KG1 (cell line): ENCODE measurements at places on chromosomes 2 and 18.
A peak's percentile ranks its signal among the peaks of the same experiment; 100 is the strongest.

- DNase-seq, result no peak
These were observed 843.4 kb downstream of the TMEM182 start for GRCh38 chr2:103605071-103605780.

DNA sequence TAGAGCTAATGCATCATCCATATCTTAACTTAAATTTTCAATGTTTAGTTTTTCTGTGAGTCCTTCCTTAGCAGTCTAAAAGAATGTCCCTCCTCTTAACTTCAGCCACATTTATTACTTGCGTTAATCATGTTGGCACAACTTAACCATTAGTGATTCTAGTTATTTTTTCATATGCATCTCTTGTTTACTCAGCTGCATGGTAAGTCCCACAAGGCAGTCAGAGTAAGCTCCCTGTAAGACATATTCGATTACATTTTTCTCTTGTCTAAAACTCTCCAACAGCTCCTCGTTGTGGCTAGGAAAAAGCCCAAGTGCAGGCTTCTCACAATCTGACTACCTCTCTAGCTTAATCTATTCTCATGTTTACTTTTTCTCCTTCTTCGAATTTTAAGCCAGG is 2045.3 kb upstream of the PIK3C3 start:
- no peak for DNase-seq

DNA sequence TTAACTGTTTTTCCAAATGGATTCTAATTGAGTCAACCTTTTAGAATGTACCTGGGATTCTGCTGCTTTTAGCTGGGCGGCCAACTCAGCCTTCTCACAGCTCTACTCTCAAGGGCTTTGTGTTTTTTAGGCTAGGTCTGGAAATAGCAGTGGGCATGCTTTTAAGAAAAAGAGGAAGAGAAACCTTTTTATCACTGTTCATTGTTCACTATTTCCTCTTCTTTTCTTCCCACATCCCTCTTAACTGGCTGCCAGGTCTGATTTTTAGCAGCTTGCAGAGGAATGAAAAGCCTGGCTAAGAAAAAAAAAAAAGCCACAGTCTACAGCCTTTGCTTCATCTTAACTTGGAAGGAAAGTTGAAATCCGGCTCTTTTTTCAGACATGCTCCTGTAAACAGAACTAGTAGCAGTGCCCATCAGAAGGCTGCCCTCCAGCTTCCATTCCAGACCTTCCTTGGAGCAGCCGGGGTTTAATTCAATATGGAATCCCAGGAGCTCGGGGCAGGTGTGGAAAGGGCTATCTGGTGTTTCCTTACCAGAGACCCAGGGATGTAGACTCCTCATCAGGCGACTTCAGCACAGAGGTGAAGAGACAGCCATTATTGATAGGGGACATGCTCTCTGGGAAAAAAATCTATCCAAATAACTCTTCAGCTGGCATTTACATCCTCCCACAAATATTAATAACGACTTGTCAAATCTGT is 230.7 kb downstream of the MYO3B start:
- no peak for DNase-seq

DNA sequence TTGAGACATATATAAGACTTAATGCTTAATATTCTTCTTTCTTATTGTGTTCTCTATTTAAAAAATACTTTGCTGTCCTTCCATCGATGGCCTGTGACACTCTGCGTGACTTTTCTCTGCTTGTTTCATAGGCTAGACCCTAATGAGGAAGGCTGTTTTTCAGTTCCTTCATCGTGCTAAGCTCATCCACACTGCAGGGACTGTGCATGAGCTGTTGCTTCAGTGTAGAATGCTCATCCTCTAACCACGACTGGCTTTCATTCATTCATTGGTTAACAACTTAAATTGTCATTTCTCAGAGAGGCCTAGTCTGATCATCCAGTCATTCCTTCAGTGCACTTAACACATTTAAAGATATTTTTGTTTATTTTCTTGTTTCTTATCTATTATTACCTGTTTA is 134.4 kb downstream of the CCDC85A start:
- DNase-seq, result no peak

DNA sequence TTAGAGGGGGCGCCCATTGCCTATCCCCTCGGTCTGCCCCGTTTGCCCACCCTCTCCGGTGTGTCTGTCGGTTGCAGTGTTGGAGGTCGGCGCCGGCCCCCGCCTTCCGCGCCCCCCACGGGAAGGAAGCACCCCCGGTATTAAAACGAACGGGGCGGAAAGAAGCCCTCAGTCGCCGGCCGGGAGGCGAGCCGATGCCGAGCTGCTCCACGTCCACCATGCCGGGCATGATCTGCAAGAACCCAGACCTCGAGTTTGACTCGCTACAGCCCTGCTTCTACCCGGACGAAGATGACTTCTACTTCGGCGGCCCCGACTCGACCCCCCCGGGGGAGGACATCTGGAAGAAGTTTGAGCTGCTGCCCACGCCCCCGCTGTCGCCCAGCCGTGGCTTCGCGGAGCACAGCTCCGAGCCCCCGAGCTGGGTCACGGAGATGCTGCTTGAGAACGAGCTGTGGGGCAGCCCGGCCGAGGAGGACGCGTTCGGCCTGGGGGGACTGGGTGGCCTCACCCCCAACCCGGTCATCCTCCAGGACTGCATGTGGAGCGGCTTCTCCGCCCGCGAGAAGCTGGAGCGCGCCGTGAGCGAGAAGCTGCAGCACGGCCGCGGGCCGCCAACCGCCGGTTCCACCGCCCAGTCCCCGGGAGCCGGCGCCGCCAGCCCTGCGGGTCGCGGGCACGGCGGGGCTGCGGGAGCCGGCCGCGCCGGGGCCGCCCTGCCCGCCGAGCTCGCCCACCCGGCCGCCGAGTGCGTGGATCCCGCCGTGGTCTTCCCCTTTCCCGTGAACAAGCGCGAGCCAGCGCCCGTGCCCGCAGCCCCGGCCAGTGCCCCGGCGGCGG is 1.7 kb downstream of the MYCN start:
- DNase-seq, result peak; percentile 13

GRCh38 chr18:24380163-24380747 is 17.4 kb downstream of the OSBPL1A start:
- DNase-seq, result no peak

GRCh38 chr2:63888490-63889402 is 47.0 kb downstream of the UGP2 start:
- peak; percentile 4 for DNase-seq

DNA sequence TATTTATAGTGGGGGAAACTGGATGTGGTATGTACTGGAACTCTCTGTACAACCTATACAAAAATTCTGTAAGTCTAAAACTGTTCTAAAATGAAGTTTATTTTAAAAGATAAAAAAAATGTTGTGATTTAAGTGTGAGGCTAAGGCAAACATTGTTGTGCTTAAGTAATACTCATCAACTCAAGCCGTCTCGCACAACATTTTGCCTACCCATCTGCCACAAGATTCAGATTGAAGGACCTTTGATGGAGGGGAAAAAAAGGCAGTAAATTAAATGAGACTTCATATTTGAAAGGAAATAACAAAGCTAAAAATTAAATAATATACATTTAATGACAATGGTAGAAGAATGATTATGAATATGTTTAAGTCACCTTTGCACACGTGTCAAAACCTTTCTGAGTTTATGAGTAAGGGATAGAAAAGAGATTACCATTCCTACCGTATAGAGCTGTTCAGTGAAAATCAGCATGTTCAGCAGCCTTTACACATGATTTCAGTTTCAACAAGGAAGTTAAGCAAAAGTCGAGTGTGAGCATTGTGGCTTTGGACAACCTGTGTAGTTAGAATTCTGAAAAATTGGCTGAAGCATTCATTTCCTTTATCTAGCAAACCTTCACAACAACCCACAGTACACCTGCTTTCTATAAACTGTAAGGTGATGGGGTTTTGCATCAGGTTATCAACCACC is 499.3 kb downstream of the IRS1 start:
- DNase-seq, result no peak

DNA sequence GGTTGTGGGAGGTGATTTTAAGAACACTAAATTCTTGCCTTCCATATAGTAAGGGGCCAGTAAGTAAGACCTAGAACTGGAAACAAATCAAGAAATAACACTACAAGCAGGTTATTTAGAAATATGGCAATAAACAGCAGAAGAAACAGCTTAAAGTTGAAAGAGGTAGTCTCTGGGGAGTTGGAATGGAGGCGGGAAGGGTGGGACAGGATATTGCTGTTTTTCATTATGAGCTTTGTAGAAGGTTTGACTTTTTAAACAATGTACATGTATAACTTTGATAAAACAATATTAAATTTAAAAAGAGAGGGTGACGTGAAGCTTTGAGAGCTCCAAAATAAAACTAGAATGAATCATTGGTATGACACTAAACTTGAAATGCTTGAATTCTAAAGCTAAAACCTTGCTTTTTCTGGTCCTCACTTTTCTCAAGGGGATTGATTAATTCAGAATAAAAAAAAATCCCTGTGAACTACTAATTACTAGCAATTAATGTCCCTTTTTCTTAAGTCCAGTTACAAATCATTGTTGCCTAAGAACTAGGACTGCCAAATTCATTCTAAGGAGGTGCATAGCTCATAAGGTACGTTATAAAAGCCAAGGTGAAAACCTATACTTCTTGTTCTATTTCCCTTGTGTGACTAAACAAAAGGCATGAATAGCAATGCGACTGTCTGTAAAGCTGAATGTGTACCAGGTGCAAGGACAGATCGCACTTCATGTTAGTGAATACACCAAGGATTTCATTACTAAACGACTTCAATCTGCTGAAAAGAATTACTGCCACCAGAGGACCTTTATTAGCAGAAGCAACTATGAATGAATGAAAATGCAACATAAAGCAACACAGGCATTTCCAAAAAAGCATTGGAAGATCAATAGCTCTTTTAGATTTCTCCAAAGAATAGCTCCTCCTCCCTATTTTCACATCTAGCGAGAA is 177.5 kb downstream of the RBM43 start:
- DNase-seq, result no peak

DNA sequence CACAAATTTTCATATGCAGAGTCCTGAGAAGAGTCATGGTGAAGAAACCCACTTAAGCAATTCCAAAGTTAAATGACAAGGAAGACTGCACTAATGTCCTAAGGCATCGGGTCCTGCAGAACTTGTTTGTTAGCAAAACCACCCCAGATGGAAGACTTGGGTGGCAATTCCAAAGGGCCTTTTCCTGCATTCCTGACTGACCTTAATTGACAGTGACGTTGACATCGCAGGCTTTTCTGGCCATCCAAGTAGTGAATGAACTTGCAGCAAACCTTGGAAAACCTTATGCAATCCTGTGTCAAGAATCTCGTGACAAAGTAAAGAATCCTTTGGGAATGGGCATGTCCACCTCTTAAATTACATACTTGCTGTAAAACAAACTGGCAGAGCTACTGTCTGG is 112.5 kb upstream of the SH3BP4 start:
- no peak for DNase-seq

DNA sequence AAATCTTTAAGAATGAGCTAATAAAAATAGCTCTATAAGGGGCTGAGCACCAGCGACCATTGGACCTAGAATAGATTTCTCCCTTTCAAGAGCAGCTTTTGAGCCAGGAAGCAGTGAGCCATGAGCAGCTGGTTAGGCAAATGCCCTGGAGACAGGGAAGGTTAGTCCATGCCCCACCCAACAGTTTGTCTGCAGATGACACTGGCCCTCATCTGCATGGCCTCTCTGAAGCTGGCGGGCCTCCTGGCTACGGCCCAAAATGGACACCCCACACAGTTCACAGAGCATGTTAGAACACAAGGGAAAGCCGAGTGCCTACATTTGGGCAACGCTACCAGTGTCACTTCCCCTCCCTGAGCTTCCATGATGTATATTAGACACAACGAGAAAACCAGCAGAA is 201.1 kb downstream of the MGAT5 start:
- DNase-seq, result no peak

GRCh38 chr2:20431772-20432171 is 15.1 kb upstream of the RHOB start:
- no peak for DNase-seq

DNA sequence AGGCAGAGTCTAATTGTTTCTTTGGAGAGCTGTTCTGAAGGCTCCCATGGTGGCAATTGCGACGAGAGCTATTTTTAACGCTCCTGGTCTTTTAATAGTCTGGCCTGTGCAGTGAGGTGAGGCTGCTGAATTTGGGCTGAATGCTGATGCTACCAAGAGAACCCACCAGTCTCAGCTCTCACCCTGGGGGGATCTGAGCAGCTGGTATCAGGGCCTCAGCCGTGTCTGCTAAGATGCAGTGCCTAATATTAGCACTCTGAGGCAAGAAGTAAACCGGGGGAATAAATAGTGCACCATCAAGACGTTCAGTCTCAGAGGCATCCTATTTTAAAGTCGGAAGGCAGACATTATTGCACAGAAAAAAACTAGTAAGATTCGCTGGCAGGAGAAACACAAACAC is 214.8 kb upstream of the PID1 start:
- DNase-seq, result no peak

DNA sequence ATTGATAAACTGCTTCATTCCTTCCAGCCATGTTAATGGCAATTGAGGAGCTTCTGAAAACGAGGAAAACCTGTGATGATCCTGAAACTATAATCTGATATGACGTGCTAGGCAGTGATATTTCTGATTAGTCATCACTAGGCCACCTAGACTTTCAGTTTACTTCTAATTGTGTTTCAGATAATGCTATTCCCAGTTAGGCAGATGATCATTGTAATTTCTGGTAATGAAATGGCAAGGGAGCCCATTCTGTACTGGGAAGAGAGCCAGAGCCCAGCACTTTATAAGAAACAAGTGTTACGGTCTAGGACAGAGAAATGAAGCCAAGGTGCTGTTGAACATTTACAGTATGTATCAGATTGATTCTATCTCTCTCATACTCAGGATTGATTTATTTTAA is 106.2 kb downstream of the CPO start:
- no peak for DNase-seq

DNA sequence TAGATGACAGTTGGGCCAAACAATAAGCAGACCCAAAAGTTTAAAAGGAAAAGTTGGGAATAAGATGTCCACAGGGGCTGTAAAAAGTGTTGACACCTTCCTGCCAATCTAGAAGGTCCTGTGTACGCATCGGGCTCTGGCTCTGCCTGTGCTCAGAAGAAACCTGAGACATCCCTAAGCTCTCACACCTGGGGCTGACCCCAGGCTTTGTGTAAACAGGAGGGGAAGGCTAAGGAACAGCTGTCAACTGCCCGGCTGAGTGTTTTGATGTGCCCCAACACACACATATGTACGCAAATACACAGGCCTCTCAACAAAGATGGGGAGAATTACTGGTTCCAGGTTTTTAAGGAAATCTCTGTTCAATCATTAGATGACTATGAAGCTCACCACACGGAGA is 59.5 kb downstream of the TMEM131 start:
- DNase-seq, result no peak

DNA sequence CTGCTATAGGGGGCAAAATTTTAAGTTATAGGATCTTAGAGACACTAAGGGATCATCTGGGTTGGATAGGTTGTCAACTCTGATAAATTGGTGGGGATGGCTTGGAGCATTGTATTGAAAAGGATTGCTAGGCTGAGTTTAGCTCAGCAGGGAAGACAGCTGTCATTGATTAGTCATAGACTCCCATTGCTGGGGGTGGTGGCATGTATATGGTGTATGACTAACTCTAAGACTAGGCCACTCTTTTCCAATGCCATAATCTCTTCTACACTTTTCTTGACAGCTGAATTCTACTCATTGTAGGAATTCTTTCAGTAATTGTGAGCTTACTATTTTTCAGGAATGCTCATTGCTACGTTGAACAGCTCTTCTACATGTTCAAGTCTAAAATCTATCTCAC is 81.3 kb upstream of the PELI1 start:
- no peak for DNase-seq

GRCh38 chr18:22398464-22398863 is 19.3 kb downstream of the CTAGE1 start:
- DNase-seq, result no peak
